ENCODE measurements at places on chromosomes 1 and 21.

GRCh38 chr1:52994656-52995055, 67.4 kb upstream of the PODN start:
- H3K27ac ChIP-seq: no peak overlapping the region
- H3K4me3 ChIP-seq: no peak overlapping the region
- peaks cover 31% of the 10 kb centered on the region for H3K36me3 ChIP-seq
- H3K4me1 ChIP-seq: no peaks in the 10 kb centered on the region

DNA sequence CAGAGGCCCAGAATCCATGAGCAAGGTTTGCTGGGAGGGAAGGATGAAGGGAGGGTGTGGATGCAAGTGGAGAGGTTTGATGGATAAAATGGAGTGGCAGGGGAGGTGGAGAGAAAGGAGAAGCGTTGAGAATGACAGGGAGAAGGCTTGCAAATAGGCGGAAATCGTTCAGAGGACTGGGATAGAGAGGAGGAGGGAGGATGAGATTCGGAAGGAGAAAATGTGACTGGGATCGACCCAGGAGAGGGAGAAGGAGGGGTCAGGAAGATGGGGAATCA, 376 bp downstream of the AVPR1B start:
- peak overlapping the region; percentile 38 for H3K4me3 ChIP-seq
- no peaks in the 10 kb centered on the region for H3K27me3 ChIP-seq
- no peak overlapping the region for H3K27ac ChIP-seq
- no peaks in the 10 kb centered on the region for H3K36me3 ChIP-seq

- DNase-seq: no peak
- no peaks in the 10 kb centered on the region for H3K4me1 ChIP-seq
- peaks cover 49% of the 10 kb centered on the region for H3K27me3 ChIP-seq
Observed at GRCh38 chr1:37605806-37606474, 10.2 kb upstream of the GNL2 start.

GRCh38 chr1:111281411-111281810, 9.2 kb upstream of the CHIA start:
- no peaks in the 10 kb centered on the region for H3K36me3 ChIP-seq
- no peak overlapping the region for H3K27ac ChIP-seq
- H3K27me3 ChIP-seq: no peaks in the 10 kb centered on the region
- H3K4me3 ChIP-seq: no peak overlapping the region
- H3K4me1 ChIP-seq: no peaks in the 10 kb centered on the region

DNA sequence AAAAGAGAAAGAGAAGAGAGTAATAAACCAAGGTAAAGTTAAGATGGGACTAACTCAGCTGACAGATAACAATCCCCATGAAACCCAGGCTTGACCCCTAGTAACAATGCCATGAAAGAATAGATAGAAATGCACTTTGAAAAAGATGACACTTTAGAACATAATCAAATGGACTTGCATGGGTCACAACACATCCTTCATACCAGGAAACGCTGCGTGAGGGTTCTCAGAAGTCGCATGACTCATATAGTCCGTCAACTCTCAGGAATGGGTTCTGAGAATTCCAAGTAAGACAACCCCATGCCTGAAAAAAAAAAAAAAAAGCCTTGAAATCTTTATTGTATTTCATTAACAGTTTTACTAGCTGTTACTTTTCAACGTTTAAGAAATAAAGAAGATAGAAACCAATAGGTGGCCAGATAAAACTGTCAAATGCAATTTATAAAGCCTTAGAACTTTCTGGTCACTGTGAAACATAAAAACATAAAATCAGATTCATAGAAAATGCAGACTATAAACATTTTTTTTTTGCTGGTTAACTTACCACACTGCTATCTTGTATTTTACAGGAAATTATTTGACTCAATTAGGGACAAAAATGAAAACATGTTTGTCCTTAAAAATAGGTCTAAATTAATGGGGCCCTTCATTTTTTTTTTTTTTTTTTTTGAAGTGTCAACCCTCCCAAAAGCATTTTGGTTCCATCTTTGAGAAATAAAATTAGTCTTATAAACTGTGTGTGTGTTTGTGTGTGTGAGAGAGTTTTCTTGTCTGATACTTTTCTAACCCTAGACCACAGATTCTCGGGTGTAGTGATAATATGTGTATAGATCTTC, 202.1 kb downstream of the NCAM2 start:
- H3K36me3 ChIP-seq: no peaks in the 10 kb centered on the region
- H3K4me3 ChIP-seq: peak overlapping the region; percentile 28
- no peaks in the 10 kb centered on the region for H3K27me3 ChIP-seq
- peak overlapping the region; percentile 72 for H3K27ac ChIP-seq
- no peaks in the 10 kb centered on the region for H3K4me1 ChIP-seq
- peak; percentile 67 for DNase-seq

DNA sequence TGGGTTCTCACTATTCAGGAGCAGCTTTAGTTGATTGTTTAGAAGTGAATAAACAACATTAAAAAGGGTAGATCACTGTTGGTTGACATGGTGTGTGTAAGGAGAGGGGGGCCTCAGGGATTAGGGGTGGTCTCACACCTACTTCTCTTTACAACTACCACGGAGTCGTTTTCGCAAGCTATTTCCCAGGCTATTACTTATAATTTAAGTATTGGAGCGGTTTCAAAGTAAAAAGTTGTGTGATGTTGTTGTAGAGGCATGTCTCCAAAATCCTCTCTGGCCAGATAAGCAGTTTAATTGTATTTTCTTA, 1.3 kb downstream of the GPSM2 start:
- no peak overlapping the region for H3K27ac ChIP-seq
- H3K36me3 ChIP-seq: no peaks in the 10 kb centered on the region
- H3K27me3 ChIP-seq: no peaks in the 10 kb centered on the region
- peak overlapping the region; percentile 89 for H3K4me3 ChIP-seq
